ENCODE measurements at places on chromosomes 3 and 15. TPM values are rescaled to one million over a fixed set of nuclear protein-coding genes. Genes with fewer than 3 reads are reported as not detected.

DNA sequence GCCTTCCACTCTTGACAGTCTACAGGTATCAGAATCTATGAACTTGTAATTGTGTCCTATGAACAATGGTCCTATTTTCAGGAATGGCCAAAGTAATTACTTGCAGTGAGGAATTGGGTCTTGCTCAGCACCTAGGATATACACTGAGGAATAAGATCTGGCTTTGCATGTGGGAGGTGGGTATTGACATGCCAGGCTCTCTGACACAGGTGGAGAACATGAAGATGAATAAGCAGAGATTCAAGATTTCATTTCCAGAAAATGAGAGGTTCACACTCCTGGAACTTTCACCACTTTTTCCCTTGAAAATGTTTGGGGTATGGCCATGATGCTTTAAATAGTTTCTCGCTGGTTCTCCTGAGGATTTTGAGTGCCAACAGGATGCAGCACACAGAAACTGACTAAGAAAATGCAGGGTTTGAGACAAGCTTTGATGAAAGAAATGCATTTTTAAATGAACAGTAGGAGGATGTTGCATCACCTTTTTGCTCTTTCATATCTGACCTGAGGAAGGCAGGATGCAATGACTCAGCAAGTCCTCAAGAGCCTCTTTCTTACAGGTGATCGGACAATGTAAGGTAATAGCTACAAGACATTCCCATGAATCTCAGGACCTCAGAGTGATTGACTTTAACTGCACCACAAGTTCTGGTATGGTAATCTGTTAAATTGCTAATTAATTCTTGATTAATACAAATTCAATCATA lies 3.7 kb downstream of the HRG start:
- DNase-seq: peak; percentile 76

DNA sequence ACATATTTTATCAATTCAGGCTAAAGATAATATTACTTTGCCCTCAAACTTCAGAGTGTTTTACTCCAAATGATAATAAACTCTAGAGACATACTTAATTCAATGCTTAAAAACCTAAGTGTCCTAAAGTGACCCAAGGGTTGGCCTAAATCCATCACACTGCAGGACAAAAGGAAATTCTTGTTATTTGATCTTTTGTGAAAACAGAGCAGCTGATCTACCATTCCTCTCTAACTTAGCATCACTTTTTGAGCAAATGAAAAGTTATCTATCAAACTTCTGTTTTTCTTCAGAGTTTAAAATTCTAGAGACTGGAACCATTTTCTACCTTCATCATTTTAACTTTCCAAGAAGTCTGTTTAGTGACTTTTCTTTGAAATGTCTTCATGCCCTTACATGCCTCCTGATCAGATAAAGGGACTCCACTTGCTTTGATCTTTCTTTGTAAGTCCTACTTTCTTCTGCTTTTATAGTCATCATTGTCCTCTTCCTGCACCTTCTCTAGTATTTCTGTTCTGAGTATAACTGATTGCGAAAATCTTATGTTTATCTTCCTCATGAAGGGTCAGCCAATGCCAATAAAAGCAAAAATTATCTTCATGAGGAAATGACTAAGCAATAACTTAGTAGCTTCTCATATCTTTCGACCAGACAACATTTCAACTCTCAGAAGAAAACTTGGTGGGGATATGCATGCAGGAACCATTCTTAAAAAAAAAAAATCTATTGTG lies 378.7 kb upstream of the TGFBR2 start:
- peak; percentile 93 for DNase-seq

DNA sequence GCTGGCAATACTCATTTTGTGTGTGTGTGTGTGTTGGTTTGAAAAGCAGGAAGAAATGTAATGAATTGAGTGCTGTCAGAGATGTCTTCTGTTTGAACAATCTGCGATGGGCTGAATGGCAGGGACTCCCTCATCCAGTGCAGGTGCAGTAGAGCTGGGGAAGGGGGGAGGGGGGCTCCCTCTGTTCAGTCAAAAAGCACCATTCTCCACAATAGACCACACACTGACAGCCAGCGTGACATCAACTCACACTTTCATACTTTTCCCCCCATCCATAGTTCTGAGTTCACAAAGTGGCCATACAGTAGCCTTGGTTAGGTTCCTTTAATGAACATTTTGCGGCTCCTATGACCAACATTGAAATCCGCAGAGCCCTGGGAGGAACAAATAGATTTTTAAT lies 10.4 kb downstream of the SOX2 start:
- no peak for DNase-seq

GRCh38 chr3:63964681-63965485 lies 52.7 kb upstream of the SCAANT1 start:
- no peak for DNase-seq

GRCh38 chr3:34212656-34213055 lies 414.2 kb downstream of the PDCD6IP start:
- no peak for DNase-seq

DNA sequence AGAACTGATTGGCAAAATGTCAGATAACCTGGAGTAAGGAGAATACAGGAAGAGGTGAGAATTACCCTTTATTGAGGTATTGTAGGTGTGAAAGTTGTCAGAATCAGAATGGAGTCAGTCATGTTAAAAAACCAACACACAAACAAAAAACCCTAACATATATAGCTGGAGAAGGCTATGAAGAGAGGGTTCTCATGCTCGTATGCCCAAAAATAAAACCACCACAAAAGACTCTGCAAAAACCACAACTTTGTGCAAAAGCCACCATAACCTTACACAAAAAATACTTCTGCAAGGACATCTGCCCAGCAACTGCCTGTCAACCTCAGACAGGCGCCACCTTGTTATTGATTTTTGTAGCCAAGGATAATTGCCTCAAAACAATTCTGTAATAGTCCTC lies 136.0 kb downstream of the CD47 start:
- no peak for DNase-seq

DNA sequence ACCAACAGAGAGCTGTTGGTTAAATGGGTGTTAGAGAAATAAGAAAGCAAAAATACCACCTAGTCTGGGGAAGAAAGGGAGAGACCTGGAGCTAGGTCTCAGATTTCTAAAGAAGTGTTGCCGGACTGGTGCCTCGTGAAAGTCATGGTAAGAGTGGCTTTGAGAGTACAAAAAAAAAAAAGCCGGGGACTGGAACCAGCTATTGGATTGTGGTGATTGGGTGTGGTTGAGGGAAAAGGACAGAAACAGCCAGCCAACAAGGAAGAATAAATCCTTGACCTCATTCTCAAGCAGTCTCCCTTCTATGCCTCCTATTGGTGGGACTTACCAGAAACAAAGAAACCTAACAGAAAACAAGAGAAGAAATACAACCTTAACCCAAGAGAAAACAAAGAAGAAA lies 346.4 kb upstream of the KCNMB2 start:
- no peak for DNase-seq

- no peak for DNase-seq
Observed at GRCh38 chr15:90866161-90866715, 2.1 kb upstream of the FURIN start.

DNA sequence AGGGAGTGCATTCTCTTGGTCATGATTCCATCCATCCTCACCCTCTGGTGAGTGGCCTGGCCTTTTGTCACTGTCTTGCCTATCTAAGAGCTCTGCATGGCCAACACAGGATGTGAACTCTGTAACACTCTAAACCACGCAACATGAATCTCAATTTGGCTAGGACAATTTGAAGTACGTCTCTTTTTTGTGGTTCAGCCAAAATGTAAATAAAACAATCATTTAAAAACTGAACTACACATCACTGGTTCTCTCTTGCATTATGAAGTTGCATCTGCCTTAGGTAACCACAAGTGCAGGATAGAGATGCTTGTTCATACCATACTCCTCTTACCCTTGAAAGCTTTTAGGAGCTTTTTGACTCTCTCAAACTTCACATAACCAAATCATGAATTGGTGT lies 27.3 kb downstream of the CCR3 start:
- no peak for DNase-seq

- DNase-seq: peak; percentile 76
Observed at GRCh38 chr3:120144267-120144666, 50.0 kb upstream of the GSK3B start.

The DUSP7 gene
- 31.9 TPM for total RNA-seq

The SI gene
- not detected for total RNA-seq

- no peak for DNase-seq
Observed at GRCh38 chr3:14761866-14762265, 56.9 kb upstream of the FGD5 start.

The CGNL1 gene
- 2.3 TPM for total RNA-seq

- no peak for DNase-seq
Observed at GRCh38 chr15:99508852-99509251, 56.9 kb upstream of the MEF2A start.

DNA sequence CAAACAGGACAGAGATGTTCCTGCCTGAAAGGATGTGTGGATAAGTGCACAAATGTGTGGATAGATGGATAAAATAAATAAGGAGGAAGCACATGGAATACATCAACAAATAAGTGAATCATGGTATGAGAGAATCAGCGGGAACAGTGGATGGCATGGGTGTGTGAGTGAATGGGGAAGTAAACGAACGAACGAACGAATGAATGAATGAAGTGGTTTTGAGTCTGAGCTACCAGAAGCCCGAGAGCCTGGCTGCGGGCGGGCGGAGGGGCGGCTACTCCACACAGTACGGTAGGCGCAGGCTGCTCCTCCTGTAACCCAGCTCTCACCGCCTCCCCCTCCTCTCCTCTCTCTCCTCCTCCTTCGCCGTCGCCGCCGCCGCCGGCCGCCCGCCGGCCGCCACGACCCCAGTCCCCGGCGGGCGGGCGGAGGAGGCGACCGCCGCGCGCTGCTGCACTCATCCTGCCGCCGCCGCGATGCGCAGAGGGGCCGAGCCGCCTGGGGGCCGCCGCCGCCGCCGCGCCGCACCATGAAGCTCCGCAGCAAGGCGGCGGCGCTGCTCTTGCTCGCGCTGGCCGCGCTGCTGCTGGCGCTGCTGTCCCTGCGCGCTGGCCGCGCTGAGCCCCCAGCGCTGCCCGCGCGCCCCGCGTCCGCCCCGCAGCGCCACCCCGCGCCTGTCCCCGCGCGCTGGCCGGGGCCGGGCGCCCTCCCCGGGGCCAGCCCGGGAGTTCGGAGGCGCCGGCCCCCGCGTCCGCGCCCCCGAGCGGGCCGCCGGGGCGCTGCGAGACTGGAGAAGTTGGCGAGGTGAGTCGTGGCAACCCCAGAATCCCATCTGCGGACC lies at the start of gene GXYLT2:
Gene GXYLT2 (plus strand): TSS at position 342 of the 841 bp plus-strand sequence. CDS start 188 bp downstream, at position 530.
- DNase-seq: peak; percentile 84

DNA sequence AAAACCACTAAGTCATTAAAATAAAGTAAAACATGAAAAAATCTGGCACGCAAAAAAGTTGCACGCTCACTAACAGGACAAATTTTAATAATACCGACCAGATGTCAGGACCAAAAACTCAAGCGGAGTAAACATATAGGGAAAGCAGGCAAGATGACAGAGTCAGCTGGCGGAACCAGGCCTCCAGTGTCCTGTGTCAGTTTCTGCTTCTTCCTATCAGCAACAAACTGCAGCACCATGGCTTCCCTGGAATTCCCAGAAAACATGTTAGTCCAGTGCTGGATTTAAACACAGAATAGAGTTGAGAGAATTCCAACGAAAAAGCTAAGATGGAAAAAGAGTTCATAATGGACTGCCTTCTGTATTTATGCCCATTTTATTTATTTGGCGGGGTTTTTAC lies 169.1 kb upstream of the ARHGEF26 start:
- no peak for DNase-seq

- no peak for DNase-seq
Observed at GRCh38 chr3:52149021-52149420, 5.2 kb downstream of the POC1A start.

GRCh38 chr3:16399473-16399872 lies 114.0 kb downstream of the RFTN1 start:
- peak; percentile 56 for DNase-seq

DNA sequence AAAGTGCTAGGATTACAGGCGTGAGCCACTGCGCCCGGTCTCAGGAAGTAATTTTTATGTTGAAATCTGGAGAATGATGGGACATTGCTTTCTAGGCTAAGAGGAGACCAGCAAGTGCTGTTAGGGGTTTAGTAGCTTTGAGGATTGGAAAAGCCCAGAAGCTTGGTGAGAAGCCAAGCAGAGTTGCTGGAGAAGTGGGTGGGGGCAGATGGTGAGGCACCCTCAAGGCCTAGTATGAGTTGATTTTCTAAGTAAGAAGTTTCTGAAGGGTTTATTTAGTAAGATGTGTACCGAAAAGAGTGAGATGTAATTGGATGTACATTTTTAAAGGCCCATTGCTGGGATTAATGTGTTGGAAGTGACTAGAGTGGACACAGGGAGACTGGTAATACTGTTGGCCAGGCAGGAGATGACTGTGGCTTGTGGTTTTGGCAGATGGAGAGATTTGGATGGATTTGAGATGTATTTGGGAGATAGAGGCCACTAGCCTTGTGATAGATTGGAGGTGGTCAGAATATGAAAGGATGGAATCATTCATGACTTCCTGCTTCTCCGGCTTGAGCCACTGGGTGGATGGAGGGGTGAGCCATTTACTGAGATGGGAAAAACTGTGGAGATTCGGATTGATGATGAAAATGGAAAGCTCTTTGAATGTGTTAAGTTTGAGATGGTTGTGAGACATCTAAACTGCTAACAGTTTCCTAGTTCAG lies 2.3 kb downstream of the LRRC28 start:
- peak; percentile 89 for DNase-seq

The BCL2A1 gene
- total RNA-seq: 7.9 TPM

DNA sequence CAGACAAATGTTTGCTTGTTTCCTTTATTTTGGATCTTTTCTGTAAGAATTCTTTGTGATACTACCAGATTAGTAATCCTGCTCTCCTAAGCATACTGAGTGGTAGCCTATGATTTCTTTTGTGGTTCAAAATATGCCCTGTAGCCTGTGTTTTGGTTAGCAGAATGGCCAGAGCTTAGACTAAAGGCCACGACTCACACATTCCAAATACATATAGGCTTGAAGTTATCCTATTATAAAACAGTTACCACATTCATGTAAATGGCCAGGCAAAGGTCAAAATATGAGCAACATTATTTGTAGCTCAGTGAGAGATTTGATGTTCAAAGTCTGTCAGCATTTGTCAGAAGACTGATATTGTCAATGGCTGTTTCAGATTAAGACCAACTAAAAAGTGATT lies 84.5 kb downstream of the MITF start:
- DNase-seq: no peak

GRCh38 chr3:9068051-9068450 lies 104.8 kb upstream of the RAD18 start:
- DNase-seq: no peak

- DNase-seq: no peak
Observed at GRCh38 chr15:70383856-70384255, 286.1 kb upstream of the TLE3 start.

- peak; percentile 43 for DNase-seq
Observed at GRCh38 chr3:187368251-187369088, at the start of gene RTP4. TSS of gene RTP4 (plus strand) at chr3:187368385. CDS start at chr3:187368442, 57 bp downstream.

Data from HT1080 (cell line).